ENCODE measurements at places on chromosomes 7 and 10.

DNA sequence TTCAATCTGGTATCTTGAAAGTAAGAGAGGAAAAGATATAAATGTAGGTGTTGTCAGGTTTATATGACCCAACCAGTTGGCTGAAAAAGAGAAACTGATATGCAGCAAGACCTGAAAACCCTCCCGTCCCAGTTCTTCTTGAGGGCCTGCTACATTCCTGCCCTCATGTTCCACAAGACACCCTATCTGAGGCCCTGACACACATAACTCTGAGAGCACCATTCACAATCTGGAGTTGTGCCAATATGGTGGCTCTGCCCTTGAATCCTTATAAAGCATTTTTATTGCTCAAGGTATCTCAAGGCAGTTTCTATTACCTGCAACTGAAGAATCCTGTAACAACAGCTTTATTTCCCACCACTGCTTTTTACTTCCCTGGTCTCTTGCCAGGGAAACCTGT is 17.0 kb downstream of the XPNPEP1 start:
- DNase-seq, result no peak

DNA sequence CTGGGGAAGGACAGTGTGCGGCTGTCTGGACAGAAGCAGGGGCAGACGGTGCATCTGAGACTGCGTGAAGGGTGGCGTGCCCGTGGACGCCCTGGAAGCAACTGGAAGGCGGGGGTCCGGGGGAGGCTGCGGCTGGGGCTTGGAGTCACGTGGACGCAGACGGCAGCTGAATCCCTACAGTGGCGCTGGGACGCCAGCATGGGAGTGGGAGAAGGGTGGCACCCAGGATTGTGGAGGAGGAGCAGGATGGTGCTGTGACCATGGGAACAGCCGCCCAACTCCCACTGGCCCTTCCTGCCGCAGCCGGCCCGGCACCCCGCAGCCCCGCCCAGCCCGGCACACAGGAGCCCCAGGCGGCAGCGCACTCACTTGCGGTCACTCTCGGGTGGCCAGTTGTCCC is 9.7 kb downstream of the INTS1 start:
- DNase-seq, result no peak

DNA sequence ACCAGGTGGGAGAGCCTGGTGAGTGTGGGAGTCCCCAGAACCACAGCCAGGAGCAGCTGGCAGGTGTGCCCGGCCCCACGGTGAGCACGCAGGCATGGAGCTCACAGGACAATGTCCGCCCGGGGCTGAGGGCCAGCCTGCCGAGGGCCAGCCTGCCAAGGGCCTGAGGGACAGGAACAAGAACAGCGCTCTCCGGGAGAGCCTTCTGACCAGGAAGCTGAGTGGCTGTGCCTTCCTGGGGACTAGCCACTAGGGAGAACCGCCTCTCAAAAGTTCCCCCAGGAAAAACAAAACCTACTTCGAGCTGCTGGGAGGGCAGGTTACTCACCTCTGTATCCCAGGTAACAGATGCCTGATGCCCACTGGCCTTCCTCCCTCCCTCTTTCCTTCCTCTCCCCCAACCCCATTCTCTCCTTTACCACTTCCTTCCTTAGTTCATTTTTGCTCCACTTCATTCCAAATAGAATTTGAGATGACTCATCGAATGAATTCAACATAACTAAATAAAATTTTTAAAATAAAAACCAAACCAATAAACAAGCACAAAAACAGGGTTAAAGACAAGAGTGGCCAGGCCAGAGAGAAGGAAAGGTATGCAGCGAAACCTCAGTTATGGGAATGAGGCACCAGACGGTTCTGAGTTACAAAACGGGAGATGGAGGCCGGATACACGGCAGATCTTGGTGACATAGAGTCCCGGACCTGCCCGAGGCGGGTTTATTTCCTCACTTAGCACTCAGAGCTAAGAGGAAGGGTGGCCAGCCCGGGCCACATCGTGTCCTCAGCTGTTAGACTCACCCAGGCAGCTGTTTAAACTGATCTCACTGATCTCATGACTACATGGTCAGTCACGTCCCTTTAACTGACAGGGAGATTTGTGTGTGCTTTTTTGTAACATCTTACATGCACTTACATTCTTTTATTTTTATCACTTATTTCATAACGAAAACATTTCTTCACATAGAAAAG is 128.5 kb downstream of the TNS3 start:
- DNase-seq, result no peak

GRCh38 chr10:78724846-78725245 is 343.9 kb upstream of the ZMIZ1 start:
- DNase-seq, result no peak

- DNase-seq, result no peak
Observed at GRCh38 chr7:28996836-28997235, 38.7 kb upstream of the TRIL start.

DNA sequence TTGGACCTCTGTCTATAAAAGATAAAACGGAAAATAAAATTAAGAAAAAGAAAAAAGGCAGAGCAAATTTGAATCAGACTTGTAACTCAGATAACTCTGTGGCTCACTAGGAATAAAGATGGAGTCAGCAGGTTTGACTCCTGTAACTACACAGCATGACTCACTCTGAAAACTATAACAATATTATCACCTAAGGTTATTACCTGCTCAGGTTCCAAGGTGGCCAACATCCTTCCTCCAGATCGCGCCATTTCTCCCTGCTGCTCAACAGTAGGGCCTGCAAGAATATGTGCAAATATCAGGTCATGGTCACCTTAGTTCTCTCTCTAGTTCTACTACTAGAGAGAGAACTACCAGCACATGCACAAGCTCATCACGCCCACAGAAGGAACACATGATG is 30.0 kb downstream of the ALDH18A1 start:
- no peak for DNase-seq

- DNase-seq, result no peak
Observed at GRCh38 chr10:30455816-30456215, 21.8 kb downstream of the MAP3K8 start.

Measured in activated T-helper 2 cell treated with anti-CD3 and anti-CD28 coated beads, Interferon-gamma antibody, Interleukin-2, Interleukin-4, amounts not matched to agents 10 μg/mL and 5 μg/mL and 100 μg/mL, durations not matched to agents 14 hours and 24 hours and 36 hours (primary cell).